CD4-positive, alpha-beta T cell treated with Interleukin-1 beta for 1 hour (primary cell): ENCODE measurements at places on chromosomes 6 and 20.

DNA sequence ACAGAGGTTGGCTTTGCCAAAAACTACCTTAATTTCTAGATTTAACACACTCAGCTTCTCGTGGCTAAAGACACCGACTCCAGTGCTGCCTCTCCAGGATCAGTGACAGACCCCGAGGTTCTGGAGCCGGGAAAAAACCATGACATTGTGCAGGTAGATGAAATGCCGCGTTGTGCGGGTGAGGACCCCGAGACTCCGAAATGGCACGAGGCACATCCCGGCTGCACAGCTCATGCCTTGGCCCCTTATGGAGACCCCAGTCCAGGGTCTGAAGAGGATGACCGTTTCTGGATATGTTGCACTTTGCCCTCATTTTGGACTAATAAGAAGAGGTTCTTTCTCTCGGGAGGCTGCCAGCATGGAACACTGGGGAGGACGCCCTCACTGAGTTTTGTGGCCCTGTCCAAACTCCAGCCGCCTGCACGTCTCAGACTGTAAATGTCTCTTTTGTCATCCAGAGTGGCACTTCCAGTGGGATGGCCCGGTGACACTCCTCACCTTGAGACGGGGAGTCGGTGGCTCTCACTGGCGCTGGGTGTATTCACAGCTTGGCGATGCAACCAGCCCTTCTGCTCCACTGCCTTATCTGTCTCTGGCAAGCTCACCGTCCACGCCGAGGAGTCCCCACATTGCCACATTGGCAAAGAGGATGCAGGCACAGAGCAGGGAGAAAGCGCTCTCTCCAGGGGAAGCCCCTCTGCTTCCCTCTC lies 245.2 kb downstream of the SMOC2 start:
- no peak for DNase-seq

GRCh38 chr20:22758815-22759214 lies 174.4 kb upstream of the FOXA2 start:
- no peak for DNase-seq

- DNase-seq, result no peak
Observed at GRCh38 chr20:20499439-20499838, 131.5 kb downstream of the INSM1 start.

DNA sequence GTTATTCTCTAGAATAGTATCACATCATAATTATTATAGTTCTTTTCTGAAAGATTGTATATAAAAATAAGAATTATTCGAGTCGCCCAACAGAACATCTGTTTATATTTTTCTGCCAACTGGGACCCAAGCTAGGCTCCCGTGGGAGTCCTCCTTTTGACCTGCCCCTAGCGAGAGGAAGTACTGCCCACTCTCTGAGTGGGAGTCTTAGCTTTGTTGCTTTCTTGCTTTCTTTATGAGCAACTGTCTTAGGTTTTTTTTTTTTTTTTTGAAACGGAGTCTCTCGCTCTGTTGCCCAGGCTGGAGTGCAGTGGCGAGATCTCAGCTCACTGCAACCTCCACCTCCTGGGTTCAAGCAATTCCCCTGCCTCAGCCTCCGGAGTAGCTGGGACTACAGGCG lies 202.0 kb upstream of the ZNF184 start:
- DNase-seq, result no peak

GRCh38 chr6:3987053-3987452 lies 91.9 kb downstream of the FAM217A start:
- DNase-seq, result no peak

- no peak for DNase-seq
Observed at GRCh38 chr20:44501448-44501847, 20.4 kb downstream of the SERINC3 start.

DNA sequence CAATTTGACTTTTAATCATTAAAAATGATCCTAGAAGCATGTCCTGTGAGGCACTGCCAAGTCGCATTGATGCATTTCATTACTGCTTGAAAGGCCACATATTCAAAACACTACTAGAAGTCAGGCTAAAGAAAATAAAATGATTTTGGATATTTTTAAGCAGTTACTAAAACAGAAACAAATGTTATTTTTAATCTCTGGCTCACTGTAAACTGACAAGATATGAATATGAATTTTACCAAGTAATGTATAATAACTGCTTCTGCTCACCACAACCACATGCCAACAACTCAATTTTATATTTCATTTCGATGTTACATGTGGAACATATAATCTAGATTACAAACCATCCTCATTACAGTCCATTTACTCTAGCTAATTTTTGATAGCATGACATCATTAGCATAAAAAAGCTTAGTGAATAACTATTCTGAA lies 90.6 kb downstream of the ATXN1 start:
- DNase-seq, result no peak

GRCh38 chr6:31631681-31632278 lies 11.3 kb downstream of the PRRC2A start:
- DNase-seq, result no peak
